ENCODE measurements at places on chromosomes 3 and 15. TPM values are rescaled to one million over a fixed set of nuclear protein-coding genes. Genes with fewer than 3 reads are reported as not detected.

ETFA gene
- total RNA-seq = 267 TPM

CPA3 gene
- not detected for total RNA-seq

P2RY12 gene
- not detected for total RNA-seq

C3orf85 gene
- not detected for total RNA-seq

HAPLN3 gene
- 36.8 TPM for total RNA-seq

XCR1 gene
- not detected for total RNA-seq

CCDC174 gene
- 11.6 TPM for total RNA-seq

MEGF11 gene
- 0.66 TPM for total RNA-seq

PRSS50 gene
- total RNA-seq = not detected

BFSP2 gene
- total RNA-seq = not detected

TGM5 gene
- not detected for total RNA-seq

FBLN2 gene
- total RNA-seq = 2.8 TPM

WDR5B gene
- 3.0 TPM for total RNA-seq

FSIP1 gene
- total RNA-seq = 1.1 TPM

PLCB2 gene
- 1.3 TPM for total RNA-seq

C3orf22 gene
- total RNA-seq = not detected

Data from A549 treated with CpdA at 1 μM for 4 hours (cell line).